Ureter (tissue), 1 donor: ENCODE measurements at places on chromosomes 2 and 18. TPM values are rescaled to one million over a fixed set of nuclear protein-coding genes. Genes with fewer than 3 reads are reported as not detected.

- DNase-seq, result no peak
Measured at GRCh38 chr18:62558015-62558663, 35.3 kb downstream of the ZCCHC2 start.

GRCh38 chr18:24985586-24985985 is 366.4 kb downstream of the ZNF521 start:
- DNase-seq, result no peak

The CTNNA2 gene
- not detected for total RNA-seq

The FAM110C gene
- 21.8 TPM for total RNA-seq

The OTOF gene
- total RNA-seq, result 0.29 TPM
